ENCODE measurements at places on chromosomes 16 and 17.

DNA sequence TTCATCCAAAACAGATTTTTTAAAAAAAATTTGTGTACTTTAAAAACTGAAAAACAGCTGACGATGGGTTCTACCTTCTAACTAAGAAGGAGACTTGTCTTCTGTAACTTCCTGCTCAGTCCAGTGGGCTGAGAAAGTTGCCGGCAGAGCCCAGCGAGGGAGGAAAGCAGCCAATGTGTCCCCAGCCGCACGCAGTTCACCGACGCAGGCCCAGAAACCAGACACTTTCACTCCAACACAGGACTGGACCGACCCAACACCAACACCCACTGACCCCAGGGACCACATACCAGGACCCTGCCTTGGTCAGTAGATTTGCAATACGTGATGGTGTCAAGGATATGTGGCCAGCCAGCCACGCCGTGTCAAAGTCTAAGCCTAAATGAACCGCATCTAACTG, 25.6 kb downstream of the TRAP1 start:
- DNase-seq, result no peak

GRCh38 chr17:64377769-64378282, 12.8 kb downstream of the PECAM1 start:
- peak; percentile 35 for DNase-seq

GRCh38 chr16:67157892-67158635, 1.6 kb downstream of the TRADD start:
- no peak for DNase-seq

DNA sequence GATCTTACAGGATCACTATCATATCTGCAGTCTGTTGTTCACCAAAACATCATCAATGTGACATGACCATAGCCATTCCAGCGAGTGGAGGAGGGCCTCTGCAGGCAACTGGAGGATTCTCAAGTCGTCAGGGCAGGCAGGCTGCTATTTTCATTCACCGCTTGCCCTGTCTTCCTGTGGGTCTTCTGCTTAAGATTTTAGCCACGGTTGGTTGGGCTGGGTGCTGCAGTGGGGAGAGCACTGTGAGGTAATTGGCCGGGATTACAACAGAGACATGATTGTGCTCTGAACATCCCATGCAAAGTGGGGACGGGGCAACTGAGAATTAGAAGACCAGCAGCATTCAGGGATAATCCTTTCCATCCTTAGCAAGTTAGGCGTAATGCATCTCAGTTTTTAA, 245.9 kb downstream of the CPPED1 start:
- DNase-seq, result no peak

DNA sequence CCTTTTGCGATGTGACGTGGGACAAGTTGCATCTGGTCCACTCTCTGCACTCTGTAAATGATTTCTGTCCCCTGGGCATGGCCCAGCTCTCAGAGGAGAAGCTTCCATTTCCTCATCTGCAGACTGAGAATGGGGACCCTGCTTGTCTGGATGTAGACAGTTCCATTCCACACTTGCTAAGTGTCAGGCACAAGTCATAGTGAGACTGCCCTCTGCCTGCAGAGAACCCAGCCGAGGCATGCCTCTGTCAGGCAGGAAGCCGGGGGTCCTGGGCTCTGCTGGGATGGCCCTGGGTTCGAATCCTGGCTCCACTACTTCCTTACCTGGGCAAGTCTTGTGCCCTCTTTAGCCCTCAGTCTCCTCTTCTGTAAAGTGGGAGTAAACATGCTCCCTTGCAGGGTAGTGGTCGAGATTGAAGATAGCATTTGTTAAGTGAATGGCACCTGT, 4.1 kb downstream of the MAP2K3 start:
- DNase-seq, result no peak

DNA sequence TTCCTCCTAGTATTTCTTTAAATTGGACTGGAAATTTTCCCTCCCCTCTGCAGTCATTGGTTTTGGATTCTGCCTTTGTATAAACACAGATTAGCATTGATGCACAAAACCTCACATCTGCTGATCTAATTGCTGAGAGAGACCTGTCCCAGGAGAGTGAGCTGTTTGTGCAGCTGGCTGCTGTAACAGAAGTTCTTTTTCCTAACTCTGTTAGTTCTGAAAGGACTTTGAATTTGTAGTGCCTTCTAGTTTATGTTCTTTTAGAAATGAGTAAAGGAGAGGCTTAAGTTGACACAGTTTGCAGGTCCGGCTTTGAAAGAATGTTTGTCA, 45.2 kb upstream of the KPNB1 start:
- no peak for DNase-seq

DNA sequence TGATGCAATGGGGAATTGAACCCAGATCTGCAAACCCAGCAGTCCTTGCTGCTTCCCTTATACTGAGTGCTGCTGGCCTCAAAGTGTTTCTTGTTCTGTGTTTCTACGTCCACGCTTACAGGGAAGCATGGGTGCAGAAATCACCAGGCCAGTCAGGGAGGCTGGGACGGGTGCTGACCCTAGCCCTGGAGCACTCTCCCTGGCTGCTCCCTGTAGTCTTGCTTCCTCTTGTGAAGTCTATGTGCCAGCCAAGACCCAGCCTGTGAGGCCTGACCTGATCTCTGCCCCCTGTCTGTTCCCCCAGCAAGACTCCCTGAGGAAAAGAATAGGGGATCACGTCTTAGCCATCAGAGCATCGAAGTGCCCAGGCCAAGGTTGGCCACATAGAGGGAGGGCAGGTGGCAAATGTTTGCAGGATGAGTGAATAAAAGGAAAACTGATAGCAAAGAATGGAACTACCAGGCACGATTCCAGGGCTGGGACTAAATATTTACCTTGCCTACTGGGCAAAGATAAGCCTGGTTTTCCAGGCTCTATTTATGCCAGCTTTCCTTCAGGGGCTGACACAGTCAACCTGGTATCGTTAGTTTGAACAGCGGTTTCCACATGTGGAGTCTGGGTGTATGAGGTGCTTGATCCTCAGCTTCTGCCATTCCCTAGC, 41.2 kb upstream of the RHOT1 start:
- DNase-seq, result no peak

DNA sequence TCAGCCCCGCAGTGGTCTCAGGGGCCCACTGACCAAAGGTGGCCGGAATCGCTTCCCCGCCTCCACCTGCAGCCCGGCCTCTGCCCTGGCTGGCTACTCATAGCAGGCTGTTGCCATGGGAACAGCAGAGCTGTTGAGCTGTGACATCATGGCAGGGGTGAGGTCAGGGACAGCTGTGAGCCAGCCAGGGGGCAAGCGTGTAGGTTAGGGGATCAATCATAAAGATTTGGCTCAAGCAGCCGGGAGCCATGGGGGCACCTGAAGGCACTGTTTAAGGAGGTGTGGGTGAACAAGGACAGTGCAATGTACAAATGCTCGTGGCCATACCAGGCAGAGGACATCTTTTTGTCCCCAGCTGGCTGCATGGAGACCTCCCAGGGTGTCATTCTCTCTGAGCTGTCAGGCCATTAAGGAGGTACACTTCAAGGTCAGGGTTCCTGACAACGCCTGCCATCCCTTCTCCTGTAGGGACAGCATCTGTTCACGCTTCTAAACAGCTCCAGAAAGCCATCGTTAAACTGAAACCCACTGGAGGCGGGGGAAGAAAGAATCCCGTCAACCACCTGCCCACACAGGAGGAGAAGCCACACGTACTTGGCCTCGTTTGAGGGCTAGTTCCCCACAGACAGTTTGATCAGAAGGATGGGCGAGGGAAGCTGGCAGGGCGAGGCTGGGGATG, at the start of gene CEP295NL:
Gene CEP295NL (minus strand): TSS at position 101 of the 679 bp plus-strand sequence. CDS start 1,373 bp downstream, outside the sequence.
- DNase-seq, result no peak

GRCh38 chr16:57601801-57602478, 26.5 kb upstream of the ADGRG1 start:
- DNase-seq, result no peak

GRCh38 chr16:21625026-21625425, 25.6 kb downstream of the METTL9 start:
- DNase-seq, result no peak

DNA sequence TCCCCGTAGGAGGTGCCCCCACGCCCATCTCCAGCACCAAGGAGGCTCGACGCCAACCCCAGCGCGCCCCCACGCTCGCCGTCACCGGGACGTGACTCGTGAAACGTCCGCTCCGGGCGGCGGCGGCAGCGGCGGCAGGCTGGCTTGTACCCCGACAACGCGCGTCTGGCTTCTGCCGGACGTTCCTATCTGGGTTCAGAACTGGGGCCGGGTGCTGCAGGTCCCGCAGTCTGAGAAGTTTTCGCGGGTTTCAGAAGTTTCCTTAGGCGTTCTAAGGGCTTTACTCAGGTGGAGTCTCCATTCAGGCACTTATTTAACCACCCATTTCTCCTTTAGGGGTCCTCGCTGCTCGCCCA, 672 bp upstream of the ALKBH5 start:
- DNase-seq, result peak; percentile 86
